Hypothalamus (tissue), 51 donors: ENCODE measurements at places on chromosomes 5 and 9.

DNA sequence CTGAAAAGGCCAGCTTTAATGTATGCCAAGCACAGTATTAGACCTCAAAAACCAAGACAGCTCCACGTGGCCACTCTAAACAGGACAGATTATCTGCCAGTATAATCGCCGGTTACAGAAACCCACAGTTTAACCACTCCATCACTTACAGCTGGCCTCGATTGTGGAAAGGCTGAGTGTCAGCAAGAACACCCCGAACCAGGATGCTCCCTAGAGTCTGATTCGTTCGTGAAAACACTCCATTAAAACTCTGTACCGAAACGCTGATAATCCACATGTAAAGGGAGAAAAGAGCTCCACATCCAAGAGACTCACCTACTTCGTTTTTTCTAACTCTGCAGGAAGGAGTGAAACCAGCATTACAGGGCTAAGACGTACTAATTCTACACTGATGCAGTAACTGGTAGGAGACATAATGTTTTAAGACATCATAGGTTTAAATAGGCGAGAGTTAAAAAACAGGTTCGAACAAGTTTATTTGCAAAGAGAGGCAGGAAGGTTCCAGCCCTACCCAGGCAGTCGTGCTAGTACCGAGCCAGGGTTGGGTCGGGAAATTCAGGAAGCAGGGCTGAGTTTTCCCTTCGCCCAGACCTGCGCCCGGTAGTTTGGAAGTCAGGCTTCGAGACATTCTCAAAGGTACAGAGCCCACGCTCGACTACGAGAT, 949 bp downstream of the SERINC5 start:
- DNase-seq = no peak

GRCh38 chr5:72508241-72509170, 1.3 kb upstream of the ZNF366 start:
- DNase-seq = no peak

DNA sequence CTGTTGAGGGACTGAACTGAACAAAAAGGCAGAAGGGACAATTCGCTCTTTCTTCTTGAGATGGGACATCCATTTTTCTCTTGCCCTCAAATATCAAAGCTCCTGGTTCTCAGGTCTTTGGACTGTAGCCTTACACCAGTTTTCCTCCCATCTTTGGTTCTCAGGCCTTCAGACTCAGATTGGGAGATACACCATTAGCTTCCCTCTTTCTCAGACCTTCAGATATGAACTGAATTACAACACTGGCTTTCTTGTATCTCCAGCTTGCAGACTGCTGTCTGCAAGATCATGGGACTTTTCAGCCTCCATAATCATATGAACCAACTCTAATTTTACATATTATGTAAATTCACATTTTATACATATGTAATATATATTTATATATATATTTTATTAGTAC, 12.6 kb upstream of the CCNG1 start:
- no peak for DNase-seq

DNA sequence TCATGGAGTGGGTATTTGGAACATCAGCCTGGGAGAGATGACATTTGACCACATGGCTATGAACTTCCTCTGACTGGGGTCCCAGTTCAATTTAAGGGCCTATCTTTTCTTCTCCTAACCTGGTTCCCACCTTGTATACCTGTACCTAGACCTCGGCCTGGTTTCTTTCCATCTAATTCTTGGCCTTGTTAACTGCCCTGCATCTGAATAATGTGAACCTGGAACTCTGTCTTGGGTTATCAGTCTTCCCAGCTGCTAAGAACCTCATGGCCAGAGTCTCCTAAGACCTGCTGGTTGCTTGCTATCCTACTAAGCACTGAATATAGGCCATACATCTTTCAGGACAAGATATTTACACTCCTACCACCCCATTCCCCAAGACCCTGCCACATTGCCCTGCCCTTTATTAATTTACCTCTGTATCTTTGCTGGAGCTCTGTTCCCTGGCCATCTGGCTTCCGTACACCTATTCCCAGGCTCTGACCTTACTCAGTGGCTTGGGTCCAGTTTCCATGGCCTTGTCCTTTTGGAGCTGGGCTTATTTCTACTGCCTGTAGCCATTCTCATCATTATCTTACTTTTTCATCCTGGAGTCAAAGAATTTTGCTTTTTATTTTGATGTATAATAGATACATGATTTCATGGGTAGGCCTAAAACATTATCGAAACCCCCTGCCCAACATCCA, 6.6 kb downstream of the PSAT1 start:
- DNase-seq = no peak

DNA sequence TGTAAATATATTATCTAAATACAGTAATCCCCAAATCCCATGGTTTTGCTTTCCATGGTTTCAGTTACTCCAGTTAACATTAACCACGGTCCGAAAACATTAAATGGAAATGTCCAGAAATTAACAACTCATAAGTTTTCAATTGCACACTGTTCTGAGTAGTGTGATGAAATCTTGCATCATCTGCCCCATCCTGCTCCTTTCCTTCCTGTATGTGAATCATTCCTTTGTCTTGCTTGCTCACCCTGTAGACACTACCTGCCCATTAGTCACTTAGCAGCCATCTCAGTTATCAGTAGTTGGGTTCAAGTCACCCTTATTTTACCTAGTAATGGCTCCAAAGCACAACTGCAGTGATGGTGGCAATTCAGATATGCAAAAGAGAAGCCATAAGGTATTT, 1568.5 kb upstream of the WWC1 start:
- DNase-seq = no peak

- DNase-seq = no peak
Observed at GRCh38 chr5:33969572-33970452, 14.7 kb downstream of the SLC45A2 start.

GRCh38 chr9:83544002-83544698, 5.9 kb upstream of the FRMD3 start:
- no peak for DNase-seq

DNA sequence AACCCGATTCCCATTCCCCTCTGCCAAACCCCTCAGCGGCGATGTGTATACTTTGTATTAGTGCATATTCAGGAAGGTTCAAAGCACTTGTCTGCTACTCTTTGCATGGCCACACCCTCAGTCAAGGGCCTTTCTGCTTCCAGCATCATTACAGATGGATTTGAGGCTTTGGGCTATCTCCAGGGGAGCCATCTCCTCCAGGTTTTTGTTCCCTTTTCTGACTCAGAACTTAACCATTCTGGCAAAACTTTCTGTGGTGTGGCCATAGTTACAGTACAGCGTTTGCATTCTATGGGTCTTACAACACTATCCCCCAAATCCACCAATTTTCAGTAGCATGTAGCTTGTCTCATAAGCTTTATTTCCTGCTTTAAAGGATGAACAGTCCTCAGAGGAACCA, 36.0 kb upstream of the SVEP1 start:
- no peak for DNase-seq

DNA sequence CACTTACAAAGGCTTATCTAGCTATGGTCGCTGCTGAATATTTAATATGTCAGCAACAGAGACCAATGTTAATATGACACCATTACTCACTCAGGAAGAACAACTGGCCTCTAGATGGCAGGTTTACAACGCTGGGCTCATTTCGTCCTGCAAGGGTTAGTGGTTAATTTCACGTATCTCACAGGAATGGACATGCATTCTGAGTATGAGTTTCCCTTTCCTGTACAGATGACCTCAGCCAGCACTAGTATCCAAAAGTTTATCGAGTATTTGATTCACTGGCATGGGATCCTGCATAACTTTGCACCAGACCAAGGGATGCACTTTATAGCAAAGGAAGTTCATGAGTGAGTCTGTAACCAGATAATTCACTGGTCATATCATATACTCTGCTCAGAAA, 8.7 kb upstream of the TRPC7 start:
- DNase-seq = no peak

DNA sequence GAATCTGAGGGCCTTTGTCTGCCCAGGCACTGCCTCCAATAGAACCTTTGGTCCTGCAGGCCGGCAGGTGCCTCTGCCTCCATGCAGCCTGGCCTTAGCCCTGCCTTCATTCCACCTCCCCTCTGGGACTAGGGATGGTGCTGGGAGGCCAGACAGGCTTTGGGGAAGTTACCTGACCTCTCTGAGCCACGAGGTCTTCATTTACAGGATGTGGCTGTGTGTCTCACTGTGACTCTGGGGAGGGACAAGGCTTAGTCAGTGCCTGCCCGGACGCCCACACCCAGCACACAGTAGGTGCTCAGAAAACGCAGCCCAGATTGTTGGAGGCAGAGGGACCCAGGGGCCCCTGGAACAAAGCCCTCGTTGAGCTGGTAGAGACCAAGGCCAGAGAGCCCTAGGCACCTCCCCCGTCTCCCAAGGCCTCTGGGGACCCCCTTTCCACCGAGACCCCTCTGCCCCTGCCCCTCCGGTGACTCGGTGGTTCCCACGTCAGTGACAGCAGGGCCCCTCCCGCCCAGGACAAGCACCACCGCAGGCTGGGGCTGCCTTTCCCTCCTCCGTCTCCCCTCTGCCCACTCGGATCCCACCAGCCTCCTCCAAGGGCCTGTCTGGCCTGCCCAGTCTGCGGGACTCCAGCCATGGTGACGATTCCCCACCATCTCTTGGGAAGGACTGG, 46.9 kb upstream of the EGFL7 start:
- no peak for DNase-seq
